Erythroblast (primary cell): ENCODE measurements at places on chromosomes 3 and 15.

DNA sequence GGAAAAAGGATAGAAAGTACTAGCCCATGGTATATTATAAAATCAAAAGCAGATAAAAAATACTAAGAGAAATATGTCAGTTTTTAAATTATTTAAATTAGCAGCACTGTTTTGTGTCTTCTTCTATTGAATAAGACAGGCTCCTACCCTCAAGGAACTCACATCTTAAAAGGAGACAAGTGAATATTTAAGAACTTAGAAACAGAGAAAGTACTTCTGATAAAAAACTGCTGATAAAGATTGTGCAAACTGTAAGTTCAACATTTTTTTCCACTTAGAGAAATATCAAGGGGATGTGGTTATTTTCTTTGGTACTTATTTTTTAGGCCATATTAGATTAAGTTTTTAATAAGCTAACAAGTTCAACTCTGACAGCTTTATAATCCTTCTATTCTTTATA, 3.0 kb upstream of the ANKRD28 start:
- DNase-seq = no peak

DNA sequence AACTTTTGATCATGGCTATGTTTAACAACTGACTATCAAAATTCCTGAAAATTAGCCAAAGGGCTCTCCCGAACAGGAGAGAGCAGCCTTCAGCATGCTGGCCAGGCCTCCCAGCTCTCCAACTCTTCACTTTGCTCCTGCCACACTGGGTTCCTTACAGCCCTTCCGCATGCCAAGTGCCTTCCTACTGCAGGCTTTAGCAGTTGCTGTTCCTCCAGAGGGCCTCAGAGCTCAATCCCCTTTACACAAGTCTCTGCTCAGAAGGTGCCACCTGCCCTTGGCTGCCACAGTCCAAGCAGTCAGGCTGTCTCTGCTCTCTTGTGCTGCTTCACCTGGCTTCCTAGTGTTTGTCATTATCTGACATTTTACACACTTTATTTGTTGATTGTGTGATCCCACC, 553.1 kb upstream of the PPP2R3A start:
- no peak for DNase-seq

DNA sequence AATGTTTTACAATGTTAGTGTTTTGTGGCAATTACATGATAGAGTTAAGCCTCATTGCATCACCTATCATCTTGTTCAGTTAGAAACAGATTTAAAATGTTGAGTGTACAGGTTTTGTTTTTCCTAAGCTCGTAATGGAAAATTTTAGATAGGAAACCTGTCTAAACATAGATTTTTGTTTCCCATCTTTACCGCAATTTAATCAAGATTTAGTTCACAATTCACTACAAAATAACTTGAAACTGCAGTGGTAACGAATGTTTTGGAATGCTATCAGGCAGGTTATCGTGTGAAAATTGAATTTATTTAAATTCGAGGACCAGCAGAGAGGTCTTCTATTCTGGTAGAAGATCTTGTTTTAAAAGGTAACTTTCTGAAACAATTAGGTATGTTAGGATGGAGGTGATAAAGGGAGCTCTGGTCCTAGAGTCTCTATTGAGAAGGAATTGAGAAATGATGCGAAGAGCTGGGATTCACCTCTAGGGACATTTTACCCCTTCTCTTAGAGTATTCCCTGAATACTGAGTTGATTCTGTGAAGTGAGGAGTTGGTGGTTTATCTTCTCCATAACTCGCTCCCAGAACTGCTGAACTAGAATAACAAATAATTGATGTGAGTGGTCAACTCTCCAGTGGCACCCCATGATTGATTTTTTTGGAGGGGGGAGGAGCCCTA, 1.4 kb downstream of the DOCK3 start:
- no peak for DNase-seq

DNA sequence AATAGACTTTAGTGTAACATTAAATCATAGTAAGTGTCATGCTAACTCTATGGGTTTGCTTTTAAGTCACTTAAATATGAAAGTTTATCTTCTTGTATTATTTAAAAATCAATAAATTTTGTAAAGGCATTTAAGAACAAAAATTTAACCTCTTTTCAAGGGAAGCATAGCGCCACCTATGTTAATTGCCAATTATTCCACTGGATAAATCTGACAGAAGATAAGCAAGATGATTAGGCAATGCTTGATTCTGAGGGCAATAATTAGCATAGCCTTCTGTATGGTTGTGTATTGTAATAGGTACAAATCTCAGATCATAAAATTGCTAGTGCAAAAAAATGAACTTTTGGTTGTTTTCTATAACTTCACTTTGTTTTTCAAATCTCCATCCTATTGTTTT, 560.1 kb downstream of the GRM7 start:
- DNase-seq = no peak

DNA sequence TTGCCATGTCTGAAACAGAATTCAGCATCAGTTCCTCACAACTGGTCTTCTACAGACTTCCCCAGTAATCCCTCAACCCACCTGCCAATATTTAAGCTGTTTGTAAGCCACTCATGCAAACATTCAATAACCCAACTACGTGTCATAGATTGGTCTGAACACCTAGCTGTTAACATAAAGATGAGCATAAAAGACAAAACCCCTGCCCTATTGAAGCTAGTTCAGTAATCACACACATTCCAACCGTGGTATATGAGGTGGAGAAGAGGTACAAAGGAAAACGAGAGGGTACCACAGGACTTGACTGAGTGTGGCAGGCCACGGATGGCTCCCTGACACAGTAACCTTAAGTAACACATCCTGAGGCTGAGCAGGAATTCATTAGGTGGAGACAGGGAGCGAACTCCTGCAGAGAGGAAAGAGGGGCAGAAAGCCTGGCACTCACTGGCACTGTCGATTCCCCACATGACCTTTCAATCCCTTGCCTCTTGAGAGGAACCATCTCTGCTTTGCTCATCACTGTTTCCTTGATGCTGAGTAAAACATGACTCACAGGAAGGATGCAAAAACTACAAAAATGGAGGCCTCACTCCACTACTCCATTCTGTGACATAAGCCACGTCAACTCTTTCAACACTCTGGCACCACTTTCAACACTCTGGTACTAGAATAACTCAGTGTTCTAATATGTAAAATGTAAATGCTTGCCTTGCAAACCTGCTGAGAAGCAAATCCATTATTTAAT, 31.3 kb downstream of the RPN1 start:
- DNase-seq = no peak

DNA sequence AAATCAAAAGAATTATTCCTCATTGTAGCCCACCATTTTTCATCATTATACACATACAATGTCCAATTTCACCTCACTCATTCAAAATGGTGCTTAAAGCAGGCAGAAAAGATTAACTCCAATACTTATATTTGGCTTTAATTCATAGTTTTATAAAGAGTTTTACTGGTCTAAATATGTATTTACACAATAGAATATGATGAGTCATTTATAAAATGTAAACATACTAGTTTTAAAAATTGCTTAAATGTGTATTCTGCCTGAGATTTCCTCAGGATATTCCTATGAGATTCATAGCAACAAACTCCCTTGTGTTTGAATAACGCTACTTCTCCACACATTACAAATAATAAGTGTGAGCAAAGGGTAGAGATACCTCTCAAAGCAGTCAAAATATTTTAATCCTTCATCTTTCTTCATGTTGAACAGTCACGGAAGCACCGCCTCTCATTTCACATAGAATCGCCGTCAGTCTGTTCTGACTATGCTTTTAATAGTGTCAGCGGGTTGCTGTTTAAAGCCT, 75.7 kb upstream of the GBE1 start:
- DNase-seq = no peak

- DNase-seq = no peak
Measured at GRCh38 chr3:7709376-7710082, 792.1 kb upstream of the LMCD1 start.
